Ammon's horn (tissue), 1 donor: ENCODE measurements at places on chromosomes 1 and 21.

DNA sequence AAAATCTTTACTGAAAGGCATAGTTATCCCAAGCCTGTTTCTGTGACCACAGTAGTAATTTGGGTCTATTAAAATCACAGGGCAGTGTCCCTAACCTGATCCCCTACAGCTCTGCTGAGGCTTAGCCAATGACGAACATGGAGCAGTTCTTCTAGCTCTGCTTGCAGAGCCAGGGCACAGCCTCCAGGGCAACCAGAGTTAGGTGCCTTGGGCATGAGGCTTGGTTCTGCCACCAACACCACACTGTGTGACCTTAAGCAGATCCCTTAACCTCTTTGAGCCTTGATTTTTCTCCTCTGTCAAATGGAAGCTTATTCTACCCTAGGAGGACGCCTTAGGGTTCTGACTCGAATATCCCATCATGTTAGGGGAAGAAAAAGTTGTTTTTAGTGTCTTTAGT, 86.7 kb upstream of the TLR5 start:
- no peak for DNase-seq

DNA sequence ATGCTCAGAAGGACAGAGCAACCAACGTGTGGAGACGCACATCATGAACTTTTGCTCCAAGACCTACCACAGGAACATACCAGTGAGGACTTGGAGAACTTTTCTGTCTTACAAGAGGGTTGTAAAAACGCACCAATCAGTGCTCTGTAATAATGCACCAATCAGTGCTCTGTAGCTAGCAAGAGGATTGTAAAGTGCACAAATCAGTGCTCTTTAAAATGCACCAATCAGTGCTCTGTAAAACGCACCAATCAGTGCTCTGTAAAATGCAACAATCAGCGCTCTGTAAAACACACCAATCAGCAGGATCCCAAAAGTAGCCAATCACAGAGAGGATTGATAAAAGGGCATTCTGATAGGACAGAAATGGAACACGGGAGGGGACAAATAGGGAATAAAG, 40.4 kb upstream of the SPAG17 start:
- DNase-seq = no peak

DNA sequence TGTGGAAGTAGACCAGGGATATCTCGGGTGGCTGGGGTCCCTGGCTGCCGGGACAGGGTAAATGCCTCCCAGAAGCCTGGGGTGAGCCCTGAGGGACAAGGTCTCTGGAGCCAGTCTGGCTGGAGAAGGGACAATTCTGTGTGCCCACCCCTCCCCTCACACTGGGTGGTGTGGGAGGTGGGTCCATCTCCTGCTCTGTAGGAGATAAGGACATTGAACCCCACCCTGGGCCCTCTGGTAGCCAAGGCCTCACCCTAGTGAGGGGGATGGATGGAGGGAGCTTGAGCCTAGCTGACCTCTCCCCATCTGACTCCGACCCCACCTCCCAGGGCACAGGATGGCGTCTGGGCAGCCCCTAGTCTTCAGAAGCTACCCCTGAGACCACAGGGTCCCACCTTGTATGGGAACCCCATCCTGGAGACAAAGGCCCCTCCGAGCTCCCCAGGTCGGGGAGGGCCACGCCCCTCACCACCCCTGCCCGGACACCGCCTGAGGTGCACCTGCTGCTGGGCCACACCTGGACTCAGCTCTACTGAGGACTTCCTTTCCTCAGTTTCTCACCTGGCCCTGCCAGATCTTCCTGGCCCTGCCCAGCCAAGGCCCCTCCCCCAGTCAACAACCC, 4.3 kb downstream of the AGRN start:
- no peak for DNase-seq

GRCh38 chr1:101267082-101267481, 30.3 kb downstream of the S1PR1 start:
- DNase-seq = no peak

GRCh38 chr1:114550336-114550735, 31.1 kb downstream of the BCAS2 start:
- DNase-seq = no peak

- DNase-seq = no peak
Observed at GRCh38 chr1:100404821-100405220, 52.5 kb downstream of the CDC14A start.

DNA sequence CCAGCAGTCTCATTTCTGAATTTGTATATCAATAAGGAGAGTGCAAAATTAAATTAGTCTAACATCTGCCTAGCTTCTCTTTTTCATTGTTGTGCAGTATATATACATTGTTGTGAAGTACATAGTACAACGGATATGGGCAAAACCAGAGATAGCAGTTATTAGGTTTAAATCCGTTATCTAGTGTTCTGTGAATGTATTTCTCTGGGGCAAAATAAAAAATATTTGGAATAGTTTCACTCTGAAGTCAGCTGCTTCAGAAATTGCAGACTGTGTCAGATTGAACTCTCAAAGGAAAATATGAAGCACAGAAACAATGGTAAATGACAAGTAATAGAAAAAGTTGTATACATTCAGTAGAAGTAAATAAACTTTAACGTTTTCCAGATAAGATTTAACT, 836.5 kb upstream of the CXADR start:
- no peak for DNase-seq

DNA sequence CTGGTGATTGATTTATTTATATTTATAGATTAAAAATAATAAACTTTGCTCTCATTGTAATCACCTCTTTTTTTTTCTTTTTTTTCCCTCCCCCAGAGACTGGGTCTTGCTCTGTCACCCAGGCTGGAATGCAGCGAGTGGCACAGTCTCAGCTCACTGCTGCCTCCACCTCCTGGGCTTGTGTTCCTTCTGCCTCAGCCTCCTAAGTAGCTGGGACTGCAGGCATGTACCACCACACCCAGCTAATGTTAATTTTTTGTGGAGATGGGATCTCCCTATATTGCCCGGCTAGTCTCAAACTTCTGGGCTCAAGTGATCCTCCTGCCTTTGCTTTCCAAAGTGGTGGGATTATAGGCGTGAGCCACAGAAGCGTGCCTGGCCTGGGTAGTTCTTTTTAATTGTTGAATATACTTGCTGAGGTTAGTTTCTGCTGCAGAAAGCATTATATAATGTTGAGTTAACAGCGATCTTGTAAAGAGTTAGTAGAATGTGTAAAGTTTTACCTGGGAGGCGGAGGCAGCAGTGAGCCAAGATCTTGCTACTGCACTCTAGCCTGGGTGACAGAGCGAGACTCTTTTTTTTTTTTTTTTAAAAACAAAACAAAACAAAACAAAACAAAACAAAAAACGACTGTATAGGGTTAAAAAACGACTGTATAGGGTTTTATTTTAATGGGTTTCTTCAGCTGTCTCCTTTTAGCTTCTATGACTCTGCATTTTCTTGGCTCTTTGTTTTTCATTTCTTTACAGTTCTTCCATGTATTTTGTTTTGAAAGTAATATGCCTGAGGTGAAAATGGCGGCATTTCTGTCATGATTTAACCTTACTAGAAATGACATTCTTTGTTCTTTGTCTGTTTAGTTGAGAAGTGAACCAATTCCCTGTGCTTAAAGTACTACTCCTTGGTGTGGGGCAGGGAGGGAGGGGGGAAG, 82.7 kb downstream of the CAMTA1 start:
- no peak for DNase-seq
